Globus pallidus (tissue), 1 donor: ENCODE measurements at places on chromosomes 1 and 21.

DNA sequence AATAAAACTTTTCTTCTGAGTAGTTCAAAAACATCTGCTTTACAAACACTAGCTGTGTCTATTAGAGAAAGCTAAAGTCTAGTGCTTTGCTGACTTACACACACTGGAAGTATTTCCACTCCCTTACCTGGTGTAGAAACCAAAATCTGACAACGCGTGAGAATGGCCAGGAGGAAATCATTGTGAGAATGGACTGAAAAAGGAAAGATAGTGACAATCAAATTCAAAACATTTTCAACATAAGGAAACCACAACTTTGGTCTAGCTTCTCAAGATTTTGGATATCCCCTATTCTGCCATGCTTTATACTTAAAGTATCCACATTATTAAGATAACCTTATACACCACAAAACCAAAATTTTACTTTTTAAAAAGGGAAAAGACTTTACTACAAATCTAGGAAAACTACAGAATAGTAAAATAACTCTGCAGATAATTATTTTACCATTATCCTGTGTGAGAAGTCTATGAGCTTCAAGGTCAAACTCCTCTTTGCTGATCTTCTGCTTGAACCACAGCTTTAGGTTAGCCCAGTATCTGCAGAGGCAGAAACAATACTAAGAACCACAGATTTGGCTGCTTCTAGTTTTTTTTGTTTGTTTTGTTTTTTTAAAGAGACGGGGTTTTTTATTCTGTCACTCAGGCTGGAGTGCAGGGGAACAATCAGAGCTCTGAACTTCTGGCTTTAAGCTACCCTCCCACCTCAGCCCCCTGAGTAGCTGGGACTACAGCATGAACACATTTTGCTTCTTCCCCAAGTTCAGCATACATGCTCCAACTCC lies 6.6 kb downstream of the TADA1 start:
- no peak for DNase-seq

DNA sequence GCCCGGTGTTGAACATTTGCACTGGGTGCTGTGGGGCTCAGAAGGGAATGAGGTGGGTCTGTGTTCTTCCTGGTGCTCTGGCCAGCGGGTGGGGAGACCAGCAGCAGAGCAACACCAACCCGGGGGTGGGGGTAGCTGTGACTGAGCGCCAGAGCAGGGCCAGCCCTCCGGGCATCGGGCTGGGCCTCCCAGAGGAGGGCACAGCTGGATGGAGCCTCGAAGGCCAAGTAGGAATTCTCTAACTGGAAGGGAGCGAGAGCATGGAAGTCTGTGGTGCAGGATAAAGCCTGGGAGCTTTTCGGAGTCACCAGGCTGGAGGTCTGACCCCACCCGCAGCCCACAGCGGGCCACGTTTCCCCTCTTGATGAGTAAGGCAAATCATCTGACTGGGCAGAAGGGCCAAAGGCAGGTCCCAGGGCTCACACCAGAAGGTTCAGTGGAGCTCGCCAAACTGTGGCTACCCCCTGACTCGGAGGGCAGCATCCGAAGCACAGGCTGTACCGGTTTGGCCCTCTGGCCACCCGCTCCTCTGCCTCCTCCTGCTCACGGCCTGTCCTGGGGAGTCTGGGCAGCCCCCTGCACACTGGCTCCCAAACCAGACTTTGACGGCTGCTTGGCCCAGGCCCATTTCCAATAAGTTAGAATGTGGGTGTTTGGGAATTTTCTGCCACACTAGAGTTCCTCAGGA lies 18.8 kb downstream of the SLC1A7 start:
- DNase-seq: no peak

- no peak for DNase-seq
These were observed 114.3 kb upstream of the ZNF678 start for GRCh38 chr1:227449051-227449450.

- DNase-seq: no peak
These were observed 121.8 kb upstream of the SLC44A3 start for GRCh38 chr1:94698356-94698755.

DNA sequence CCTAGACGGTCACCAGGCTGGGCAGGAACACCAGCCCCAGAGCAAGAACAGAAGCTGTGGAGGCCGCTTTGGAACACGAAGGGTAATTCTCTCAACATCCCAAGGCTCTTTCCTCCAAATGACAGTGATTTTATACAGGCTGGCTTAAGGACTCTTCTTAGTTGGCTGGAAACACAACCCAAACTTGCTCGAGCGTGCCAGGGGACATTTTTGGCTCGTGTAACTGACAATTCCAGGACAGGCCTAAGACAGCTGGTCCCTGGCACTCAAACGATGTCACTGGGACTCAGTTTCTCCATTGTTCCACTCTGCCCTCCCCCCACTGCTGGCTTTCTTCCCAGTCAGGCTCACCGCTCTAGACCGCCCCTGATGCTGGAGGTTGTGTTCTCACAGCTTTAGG lies 164.7 kb downstream of the NPHP4 start:
- DNase-seq: no peak

DNA sequence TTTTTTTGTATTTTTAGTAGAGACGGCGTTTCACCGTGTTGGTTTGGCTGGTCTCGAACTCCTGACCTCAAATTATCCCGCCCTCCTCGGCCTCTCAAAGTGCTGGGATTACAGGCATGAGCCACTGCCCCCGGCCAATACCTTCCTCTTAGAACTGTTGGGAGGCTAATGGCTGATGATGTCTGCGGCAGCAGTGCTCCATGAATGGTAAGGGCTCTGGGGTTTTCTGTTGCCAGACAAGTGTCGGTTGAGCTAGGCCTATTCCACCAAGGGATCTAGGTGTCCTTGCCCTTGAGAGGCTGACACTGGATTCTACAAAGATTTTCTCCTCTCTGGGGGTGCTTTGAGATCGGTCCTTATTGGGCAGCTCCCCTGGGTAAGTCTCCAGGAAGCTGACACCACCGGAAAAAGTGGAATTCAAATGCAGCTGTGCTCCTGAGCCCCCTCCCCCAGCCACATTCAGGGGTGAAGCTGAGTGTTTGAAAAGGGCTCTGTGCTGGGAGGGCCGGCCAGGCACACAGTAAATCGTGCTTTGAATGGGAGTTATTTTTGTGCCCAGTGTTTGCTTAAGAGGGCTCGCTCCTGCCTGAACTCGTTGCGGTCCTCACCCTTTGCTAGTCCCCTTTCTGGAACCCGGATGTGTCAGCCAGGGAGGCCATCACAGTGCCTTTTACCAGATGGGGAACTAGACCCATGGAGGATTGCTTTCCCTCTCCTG lies 5.2 kb downstream of the SOX13 start:
- DNase-seq: peak; percentile 52
